Kidney glomerular epithelial cell (primary cell): ENCODE measurements at places on chromosomes 2 and 18.

DNA sequence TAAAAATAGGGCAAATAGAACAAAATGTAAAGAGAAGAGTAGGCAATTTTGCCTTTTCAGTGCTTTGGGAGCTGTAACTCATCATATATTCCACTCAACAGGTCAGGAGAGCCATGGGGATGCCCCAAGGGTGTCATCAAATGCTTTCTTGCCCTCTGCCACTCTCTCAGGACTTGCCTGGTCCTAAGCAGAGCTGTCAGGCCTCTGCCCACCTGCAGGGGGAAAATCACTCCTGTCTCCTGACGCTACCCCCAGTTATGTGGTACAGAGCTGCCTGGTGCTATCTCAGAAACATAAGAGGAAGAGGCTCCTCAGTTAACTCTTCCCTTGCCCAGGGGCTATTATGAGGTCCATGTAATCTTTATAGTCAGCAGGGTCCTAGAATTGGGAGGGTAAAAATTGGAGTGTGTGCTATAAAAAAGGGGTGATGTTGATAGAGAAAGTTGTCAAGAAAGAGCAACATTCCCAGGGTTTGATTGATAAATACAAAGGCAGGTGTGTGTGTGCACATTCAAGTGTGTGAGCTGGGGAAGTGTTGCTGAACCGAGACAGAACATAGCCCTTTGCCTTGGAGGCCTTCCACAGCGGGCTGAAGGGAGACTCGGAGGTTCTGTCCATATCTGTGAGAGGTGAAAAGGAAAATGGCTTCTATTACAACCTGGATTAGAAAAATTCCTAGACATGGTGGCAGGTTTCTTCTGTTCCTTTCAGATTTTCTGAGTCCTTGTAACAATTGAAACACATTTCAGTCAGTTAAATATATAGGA, 25.4 kb downstream of the PTPRM start:
- DNase-seq: no peak

- DNase-seq: peak; percentile 83
Observed at GRCh38 chr18:54223568-54224241, 764 bp downstream of the MBD2 start.

GRCh38 chr2:238854246-238854645, 6.4 kb downstream of the TWIST2 start:
- no peak for DNase-seq

GRCh38 chr2:953975-954686, 3.5 kb downstream of the SNTG2 start:
- DNase-seq: peak; percentile 49

DNA sequence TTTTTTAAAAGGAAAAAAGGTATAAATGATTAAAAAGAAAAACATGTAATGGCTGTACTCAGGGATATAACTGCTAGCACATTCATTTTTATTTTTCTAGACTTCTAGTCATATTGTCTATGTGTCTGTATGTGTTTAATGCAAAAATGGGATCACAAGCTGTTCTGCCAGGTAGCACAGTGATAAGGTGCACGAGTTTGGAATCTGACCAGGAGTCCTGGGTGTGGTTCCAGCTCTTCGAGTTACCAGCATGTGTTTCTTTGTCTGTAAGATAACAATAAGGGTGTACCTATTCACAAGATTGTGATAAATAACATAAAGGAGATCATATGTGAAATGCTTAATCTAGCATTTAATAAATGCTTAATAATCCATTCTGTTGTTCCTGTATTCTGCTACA, 145.3 kb downstream of the PKP4 start:
- DNase-seq: no peak

GRCh38 chr18:13513021-13513420, 213.3 kb downstream of the FAM210A start:
- no peak for DNase-seq

DNA sequence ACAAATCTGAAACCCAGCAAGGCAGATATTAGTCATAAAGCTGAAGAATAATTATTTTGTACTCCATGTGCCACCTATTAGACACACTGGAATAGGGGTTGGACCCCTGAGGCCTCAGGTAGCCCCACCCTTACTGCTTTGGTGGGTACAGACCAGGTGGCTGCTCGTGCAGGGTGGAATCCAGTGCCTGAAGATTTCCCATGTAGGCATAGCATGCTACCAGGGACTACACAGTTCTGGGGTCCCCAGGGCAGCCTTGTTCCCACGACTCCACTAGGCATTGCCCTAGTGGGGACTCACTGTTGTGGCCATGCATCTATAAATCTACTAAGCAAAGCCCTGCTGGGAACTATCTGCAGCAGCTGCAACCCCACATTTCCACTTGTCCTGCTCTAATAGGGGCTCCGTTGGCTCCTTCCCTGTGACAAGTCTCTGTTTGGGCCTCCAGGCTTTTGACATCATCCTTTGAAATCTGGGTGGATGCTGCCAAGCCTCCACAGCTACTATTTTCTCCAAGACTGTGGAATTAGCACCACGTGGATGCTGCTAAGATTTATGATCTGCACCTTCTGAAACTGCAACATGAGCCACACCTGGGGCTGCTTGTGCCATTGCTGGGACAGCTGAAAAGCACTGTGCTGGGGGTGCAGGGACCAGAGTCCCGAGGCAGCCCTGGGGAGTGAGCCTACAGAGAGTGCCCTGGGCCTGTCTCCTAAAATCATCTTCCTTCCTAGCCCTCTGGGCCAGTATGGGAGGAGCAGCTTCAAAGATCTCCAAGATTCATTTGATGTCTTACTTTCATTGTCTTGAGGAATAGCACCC, 303.8 kb downstream of the FSIP2 start:
- no peak for DNase-seq

GRCh38 chr2:69734854-69735544, 6.9 kb upstream of the ANXA4 start:
- no peak for DNase-seq

- DNase-seq: no peak
Observed at GRCh38 chr2:159010340-159010739, 41.9 kb downstream of the TANC1 start.

- no peak for DNase-seq
Observed at GRCh38 chr2:207188626-207189419, 23.1 kb upstream of the KLF7 start.

DNA sequence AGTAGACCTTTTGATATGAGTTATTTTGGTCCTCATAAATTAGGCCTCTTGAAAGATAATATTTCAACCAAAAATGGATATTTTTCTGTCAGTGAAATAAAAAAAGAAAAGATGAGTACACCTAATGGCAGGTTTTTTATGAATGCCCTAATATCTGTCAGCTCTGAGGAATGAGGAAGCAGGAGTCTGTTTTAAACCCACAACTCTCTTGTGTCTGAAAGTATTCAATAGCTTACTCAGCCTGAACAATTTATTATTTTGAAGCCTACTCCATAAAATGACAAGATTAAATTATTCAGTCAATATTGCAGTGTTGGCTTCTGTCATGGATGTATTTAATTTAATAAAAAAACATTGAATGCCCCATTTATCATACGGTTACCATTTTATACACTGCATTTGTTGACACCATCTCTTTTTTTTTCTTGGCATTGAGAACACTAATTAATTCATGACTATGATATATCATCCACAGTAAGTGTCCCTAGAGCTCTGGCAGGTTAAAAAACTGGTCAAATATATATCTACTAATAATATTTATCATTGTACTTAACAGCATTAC, 548.2 kb downstream of the CBLN2 start:
- peak; percentile 34 for DNase-seq
